SW 1271 (cell line): ENCODE measurements at places on chromosomes 3 and 15.

DNA sequence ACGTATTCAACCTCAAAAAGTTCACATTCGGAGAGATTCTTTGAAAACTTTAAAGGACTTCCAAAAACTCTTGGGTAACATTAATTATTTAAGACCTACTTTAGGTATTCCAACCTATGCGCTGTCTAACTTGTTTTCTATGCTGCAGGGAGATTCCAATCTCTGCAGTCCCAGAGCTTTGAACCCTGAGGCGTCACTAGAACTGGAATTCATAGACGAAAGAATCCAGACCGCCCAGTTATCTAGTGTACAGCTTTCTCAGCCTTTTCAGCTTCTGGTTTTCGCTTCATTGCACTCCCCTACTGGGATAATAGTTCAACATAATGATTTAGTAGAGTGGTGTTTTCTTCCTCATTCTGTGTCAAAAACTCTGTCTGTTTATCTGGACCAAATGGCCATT, 711.3 kb downstream of the ROBO1 start:
- DNase-seq, result no peak

GRCh38 chr3:53219895-53220483, 35.8 kb downstream of the TKT start:
- DNase-seq, result no peak

GRCh38 chr3:39541917-39542329, 74.4 kb downstream of the MOBP start:
- peak; percentile 38 for DNase-seq

DNA sequence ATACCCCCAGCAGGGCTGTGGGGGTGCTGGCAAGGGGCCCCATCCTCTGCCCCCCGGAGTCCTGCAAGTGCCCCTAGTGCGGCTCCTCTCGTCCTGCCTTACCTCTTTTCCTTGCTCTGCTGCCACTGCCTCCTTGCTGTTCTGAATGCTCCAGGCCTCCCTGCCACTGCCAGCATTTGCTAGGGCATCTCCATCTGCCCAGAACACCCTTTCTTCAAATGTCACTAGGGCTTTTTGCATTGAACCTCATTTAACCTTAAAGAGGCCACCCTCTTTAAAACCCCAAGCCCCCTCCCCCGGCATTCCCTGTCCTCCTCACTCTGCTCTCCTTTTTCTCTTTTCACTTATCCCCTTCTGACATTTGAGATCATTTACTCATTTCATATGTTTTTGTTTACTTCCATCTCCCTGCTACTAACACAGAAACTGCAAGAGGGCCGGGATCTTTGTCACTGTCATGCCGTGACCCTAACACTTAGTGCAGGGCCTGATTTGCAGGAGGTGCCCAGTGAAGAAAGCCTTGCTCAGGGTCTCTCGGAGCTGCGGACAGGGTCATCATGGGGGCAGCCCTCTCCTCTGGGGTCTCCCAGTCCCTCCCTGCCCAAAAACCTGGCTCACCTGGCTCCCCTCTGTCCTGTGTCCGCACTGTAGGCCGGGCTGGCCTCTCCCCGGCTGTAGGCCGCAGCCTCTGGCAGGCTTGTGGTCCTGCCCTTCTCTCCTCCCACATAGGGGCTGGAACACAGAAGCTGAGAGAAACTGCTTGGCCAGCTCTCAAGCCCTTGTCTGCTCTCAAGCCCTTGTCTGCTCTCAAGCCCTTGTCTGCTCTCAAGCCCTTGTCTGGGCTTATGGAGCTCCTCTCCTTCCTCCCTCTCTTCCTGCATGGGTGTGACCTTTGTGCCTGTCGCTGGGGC, at the start of gene ACOX2:
Gene ACOX2 (minus strand): TSS at position 690 of the 911 bp plus-strand sequence. CDS start 2,084 bp downstream, outside the sequence.
- DNase-seq, result no peak

DNA sequence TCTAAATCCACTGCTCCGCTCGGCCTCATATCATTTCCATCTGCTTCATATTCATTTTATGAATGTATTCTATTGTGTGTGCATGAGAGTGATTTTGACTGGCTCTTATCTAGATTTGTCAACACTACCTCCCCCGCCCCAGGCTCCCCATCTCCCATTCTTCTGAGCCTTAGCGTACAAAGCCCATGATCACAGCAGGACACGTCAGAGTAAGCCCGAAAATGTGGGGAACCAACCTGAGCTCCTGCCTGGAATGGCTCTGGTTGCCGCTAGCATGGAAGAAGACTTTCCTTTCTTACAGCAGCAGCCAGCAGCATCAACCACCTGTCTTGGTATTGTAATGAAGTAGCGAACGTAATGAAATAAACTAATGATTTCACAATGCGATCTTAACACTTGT, 61.4 kb downstream of the GABRB3 start:
- no peak for DNase-seq

GRCh38 chr15:27746401-27746955, 352.6 kb downstream of the OCA2 start:
- no peak for DNase-seq

GRCh38 chr3:153379516-153379915, 217.5 kb downstream of the RAP2B start:
- no peak for DNase-seq

GRCh38 chr3:112755845-112756613, 90.6 kb downstream of the CD200R1L start:
- DNase-seq, result no peak

- DNase-seq, result no peak
Observed at GRCh38 chr3:168117853-168118313, 22.2 kb upstream of the GOLIM4 start.

- DNase-seq, result no peak
Observed at GRCh38 chr15:84863565-84864443, 20.7 kb upstream of the SLC28A1 start.

- no peak for DNase-seq
Observed at GRCh38 chr15:81087066-81087465, 47.0 kb upstream of the CFAP161 start.

GRCh38 chr3:178352326-178353005, 183.8 kb upstream of the KCNMB2 start:
- peak; percentile 36 for DNase-seq

DNA sequence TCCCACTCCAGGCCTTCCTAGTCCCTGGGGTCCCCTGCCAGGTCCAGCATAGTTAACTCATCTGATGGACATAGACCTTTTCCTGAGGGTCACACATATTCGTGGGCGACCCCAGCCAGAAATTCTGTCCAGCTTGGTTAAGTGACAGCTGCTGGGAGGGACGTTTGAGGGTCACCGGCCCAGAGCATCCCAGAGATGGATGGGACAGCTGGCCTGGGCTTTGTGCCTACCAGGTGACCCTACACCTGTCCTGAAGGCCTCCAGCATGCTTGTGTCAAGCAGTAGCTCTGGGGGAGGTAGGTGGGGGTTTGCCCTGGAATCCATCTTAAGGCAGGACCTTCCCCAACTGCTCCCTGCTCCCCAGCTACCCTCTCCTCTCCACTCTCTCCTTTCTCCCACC, 9.1 kb upstream of the DAG1 start:
- DNase-seq, result no peak
